ENCODE measurements at places on chromosomes 7 and 10.

DNA sequence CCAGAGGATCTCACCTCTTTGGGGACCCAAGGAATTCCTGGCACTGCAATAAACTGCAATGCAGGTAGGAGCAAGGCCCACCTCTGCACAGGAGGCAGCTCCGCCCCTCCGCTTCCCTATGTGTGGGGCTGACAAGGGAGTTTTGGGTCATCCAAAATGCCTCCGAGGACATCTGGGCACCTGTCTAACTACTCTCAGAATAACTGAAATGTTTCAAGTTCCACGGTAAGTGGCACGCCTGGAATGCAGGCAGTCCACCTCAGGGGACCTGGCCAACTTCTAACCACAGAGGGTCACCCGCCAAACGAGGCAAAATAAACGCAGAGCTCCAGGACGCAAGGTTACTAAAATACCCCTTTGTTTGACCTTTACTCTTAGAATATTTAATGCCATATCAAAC, 102.5 kb downstream of the FGFR2 start:
- DNase-seq, result no peak

- no peak for DNase-seq
These were observed 43.3 kb upstream of the EZH2 start for GRCh38 chr7:148927123-148928045.

GRCh38 chr7:43823941-43824340, 45.4 kb downstream of the MRPS24 start:
- DNase-seq, result no peak

- no peak for DNase-seq
These were observed 1674.9 kb downstream of the REEP3 start for GRCh38 chr10:65196111-65196510.

- DNase-seq, result no peak
These were observed 164.3 kb upstream of the AKR1E2 start for GRCh38 chr10:4661511-4662255.

DNA sequence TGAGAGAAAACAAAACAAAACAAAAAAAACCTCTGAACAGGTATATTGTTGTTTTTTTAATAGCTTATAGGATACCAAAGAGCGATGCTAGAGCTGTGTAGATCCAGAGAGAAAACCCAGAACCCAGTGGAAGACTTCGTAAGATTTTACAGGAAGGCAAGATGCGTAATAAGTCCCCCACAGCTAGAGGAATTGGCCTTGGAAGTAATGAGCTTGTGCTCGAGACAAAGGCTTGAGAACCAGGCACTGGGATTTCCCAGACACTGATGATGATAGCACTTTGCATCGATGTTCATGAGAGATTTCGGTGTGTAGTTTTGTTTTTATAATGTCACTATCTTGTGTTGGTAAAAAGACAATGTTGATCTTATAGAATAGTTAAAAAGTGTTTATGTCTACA, 821.5 kb upstream of the IGFBP3 start:
- DNase-seq, result no peak

- no peak for DNase-seq
These were observed 23.8 kb upstream of the AHR start for GRCh38 chr7:17274551-17275245.

GRCh38 chr7:117118579-117119180, 165.4 kb downstream of the ST7 start:
- no peak for DNase-seq

DNA sequence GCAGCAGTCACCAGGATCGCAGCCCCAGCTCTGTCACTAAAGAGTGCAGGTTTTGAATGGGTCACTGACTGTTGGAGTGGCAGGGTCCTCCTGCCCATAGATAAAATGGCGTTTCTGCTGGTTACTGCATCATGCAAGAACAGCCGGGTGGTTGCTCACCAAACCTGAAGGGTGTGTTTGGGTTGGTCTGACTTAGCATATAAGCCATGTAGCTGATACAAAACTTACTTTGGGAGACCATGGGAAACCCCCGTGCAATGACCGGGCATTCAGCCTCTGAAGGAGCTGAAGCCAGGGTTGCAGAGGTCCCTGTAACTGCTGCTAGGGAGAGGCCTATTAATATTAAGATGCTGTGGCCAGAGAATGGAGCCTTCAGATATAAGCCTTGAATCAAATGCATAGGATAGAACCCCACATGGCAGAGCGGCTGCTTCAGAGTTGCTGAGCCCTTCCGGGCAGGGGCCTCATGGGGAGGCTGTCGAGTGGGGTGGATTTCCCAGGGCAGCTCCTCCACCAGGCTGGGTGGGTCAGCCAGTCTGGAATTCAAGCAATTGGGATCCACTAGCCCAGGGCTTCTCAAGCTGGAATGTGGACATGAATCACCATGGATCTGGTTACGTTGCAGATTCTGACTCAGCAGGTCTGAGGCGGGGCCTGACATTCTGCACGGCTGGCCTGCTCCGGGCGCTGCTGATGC, 70.9 kb upstream of the CTBP2 start:
- DNase-seq, result no peak

DNA sequence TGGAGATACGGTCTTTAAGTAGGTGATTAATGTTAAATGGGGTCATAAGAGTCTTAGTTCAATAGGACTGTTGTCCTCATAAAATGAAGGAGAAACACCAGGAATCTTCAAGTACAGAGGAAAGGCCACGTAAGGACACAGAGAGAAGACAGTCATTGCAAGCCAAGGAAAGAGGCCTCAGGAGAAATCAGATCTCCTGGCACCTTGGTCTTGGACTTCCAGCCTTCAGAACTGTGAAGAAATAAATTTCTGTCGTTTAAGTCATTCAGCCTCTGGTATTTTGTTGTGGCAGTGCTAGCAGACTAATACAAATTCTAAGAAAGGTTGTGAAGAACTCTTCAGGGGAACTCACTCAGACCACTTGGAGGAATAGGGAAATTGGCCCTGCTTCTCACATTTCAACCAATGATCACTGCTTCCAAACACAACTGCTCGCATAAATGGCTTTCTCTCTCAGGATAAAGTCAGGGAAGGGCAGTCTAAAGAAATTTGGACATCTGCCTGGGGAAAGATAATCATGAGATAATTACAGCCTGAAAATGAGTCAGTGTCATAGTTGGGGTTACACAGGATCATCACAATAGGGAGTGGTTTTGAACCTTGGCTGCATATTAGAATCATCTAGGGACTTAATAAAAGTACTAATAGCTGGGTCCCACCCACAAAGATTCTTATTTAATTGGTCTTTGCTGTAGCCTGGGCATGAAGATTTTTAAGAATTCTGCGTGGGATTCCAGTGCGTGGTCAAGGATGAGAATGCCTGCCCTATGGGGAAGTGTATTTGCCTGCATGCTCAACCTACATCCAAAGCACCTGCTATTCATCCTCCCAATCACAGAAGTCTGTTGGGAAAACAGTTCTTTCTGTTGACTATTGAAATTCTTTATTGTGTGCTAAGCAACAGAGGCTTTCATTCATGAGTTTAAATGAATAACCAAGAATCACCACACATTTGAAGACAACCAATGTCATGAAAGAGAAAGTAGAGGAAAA, 310.6 kb upstream of the PLXDC2 start:
- no peak for DNase-seq

DNA sequence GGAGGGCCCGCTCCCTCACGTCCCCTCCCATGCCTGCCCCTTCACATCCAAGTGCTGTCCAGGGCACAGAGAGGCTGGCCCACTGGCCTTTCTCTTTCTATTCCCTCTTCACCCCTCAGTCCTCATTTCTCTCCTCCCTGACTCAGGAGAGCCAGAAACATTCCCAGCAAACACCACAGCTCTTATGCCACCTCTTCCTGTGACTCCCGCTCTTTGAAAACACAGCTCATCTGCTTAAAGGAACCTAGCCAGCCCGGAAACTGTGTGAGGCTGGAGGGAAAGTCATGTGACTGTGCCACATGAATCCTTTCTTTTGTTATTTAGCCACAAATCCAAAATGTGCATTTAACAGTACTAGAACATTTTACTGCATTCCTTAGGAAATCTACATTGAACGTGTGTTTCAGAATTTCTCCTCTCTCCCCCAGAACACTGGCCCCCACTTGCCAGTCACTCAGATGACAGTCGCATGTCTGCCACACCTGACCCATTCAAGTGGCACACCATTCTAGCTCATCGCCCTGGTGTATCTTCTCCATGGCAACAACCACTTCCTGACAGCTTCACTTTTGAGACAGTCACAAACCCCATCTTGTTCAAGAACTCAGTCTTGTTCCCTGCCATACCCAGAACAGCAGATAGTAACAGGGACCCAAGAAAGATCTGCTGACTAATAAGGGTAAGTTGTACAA, 42.8 kb downstream of the GRB10 start:
- peak; percentile 18 for DNase-seq

DNA sequence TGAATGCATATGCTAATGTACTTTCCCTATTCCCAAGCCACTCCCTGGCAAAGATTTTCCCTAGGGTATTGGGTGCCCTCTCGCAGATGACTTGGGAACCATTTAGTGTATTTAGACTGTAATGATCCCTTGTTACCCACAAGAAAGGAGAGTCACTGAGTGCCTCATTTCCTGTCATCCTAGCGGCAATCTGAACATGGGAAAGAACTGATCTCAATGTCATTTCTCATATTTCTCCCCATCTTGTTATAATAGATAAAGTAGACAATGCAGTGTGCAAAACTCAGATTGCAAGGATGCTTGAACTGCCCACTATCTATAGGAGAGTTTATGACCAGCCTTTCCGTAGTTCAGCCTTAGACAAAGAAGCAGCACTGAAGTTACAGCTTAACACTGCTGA, 123.3 kb downstream of the MICU1 start:
- DNase-seq, result no peak

DNA sequence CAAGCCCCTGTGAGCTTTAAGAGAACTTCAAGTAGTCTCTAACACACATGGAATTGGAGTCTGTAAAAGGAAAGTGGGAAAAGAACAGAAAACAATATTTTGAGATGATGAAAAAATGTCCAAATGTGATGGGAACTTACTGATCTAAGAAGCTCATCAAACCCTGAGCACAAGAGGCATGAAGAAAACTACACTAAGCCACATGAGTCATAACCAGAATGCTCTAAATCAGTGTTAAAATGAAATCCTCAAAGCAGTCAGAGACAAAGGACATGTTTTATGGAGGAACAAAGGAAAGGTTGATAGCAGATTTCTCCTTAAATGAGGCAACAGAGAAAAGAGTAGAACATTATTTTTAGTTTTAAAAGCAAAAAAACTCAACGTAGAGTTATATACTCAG, 37.2 kb downstream of the ZNF33A start:
- DNase-seq, result no peak

GRCh38 chr7:74033372-74034311, 5.7 kb downstream of the ELN start:
- DNase-seq, result no peak

GRCh38 chr10:132752378-132752777, 33.6 kb downstream of the NKX6-2 start:
- DNase-seq, result no peak

- no peak for DNase-seq
These were observed 4.9 kb downstream of the PRTFDC1 start for GRCh38 chr10:24947304-24948097.

DNA sequence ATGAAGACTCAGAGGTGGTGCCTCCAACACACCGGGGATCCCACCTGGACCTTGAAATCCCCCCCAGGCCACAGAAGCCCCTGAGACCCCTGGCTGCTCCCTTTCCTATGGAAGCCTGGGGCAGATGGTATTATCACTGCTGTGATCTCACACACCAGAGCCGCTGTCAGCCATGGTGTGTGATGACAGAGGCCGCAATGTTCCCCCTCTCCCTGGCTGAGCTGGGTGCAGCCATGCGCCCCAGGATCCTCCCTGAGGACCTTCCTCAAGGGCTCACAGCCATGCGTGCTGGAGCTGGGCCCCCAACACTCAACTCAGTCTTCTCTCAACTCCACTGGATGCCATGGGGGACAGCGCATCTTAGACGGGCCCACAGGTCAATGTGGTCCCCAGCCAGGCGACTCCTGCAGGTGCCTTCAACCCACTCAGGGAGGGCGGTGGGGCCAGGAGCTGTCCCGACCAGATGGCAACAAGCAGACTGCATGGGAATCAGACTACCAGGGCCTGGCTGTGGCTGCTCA, 44.9 kb downstream of the VIPR2 start:
- DNase-seq, result no peak

- DNase-seq, result no peak
These were observed 304.1 kb downstream of the PAXIP1 start for GRCh38 chr7:154698726-154699291.

- DNase-seq, result no peak
These were observed 176.3 kb downstream of the CREB5 start for GRCh38 chr7:28588602-28589001.

DNA sequence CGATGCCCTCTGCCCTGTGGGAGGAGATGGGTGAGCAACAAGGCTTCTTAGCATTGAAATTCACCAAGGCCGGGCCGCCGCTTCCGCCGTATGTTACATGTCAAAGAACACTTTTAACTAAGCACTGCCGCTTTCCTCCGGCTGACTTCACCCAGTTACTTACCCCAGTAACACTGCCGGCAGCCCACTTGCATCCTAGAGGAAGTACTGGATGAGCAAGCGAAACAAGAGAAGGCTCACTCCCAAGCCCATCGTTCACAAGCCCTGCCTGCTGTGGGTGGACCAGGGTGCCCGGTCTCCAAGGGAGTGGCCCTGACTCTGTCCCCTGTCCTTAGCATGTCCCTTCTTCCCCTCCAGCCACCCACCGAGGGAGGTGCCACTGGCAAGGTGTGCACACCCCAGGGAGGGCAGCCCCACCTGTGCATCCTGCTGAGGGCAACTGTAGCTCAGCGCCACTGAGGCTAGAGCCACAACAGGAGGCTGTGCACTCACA, 73.1 kb upstream of the EBF3 start:
- DNase-seq, result no peak

DNA sequence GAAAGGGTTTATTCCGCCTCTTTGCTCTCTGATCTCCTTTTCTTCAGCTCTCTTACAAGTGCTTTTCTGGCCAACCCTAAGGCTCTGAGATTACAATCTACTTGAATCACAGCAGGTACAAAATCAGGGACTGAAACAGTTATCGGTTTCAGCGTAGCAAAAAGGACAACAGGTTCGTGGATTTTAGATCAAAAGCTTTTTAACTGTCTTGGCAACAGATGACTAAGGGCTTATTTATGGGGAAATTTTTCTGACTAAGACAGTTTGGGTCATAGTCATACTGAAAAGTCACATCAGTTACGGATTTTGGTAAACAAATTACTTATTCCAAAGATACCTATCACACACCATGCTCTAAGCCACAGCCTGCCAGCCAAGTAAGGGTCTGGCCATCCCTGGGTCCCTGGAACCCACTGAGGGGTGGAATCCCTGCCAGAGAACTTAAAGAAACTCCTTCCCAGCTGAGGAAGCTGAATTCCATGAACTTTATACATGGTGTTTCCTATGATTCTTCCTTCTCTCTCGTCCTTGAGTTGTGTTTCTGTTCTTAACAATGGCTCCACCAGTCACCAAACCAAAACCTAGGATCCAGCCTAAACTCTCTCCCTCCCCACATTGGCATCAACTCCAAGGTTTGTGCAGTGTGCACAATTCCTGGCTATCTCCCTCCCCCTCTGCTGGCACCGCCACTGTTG, 169.3 kb downstream of the FAM107B start:
- DNase-seq, result no peak

DNA sequence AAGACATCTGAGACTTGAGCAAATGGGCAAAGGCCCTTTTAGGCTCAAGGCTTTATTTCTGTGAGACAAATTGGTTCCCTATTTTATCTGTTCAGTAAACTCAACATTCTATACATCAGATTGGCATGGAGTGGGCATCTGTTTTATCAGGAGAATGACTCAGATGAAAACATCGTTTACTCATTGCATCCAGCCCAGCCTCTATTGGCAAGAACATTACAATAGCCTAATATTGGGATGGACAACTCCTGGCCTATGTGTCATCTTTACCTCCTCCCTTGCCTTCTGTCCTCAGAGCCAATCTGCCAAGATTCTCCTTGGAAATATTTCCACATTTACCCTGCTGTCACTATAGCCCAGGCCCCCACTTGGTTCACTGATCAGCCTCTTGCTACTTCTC, 5.5 kb upstream of the BLNK start:
- DNase-seq, result no peak

GRCh38 chr7:5426226-5426475, 2.5 kb upstream of the TNRC18 start:
- DNase-seq, result no peak
